Stimulated activated CD4-positive, alpha-beta T cell treated with anti-CD3 and anti-CD28 coated beads, Interleukin-2, amount 100 ng/mL, for 4 hours (primary cell): ENCODE measurements at places on chromosomes 5 and 9.

GRCh38 chr9:107228496-107229039 lies 54.5 kb upstream of the RAD23B start:
- DNase-seq: no peak

- DNase-seq: no peak
These were observed 62.9 kb downstream of the SMIM23 start for GRCh38 chr5:171848486-171848885.

GRCh38 chr9:134076644-134077043 lies 8.8 kb upstream of the BRD3 start:
- no peak for DNase-seq

DNA sequence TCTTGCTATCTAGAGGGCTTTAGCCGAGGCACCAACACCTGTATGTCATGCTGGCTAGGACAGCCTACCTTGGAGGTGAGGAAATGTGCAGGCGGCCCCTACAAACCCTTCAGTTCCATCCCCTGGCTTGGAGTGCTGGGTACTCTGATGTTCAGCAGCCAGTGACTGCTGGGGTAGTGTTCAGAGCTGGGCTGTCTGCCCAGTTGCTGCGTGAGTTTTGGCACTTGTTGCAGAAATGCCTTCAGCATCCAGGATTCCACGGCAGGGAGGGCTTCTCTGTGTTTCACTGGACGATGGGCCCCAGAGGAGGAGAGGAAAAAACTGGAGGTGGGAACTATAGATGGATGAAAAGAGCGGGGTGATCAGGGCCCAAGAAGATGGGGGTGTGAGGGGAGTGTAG lies 10.4 kb downstream of the SWI5 start:
- no peak for DNase-seq

DNA sequence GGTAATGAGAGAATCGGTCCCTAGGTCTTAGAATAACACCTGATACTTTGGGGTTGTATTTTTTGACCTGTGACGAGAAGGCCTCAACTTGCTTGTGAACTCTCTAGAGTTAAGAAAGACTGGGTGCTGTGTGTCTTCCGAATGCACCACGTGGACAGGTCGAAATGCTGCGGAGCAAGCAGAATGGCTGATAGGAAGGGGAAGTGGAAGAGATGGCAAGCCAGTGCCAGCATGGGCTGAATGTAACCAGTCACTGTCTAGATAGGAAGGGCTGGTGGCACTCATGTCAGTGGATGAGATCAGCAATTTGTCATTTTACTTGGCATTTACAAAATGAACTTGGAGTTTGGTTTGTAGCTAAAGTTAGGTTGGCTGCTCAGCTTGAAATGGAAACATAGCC lies 5.6 kb downstream of the OTULINL start:
- no peak for DNase-seq

DNA sequence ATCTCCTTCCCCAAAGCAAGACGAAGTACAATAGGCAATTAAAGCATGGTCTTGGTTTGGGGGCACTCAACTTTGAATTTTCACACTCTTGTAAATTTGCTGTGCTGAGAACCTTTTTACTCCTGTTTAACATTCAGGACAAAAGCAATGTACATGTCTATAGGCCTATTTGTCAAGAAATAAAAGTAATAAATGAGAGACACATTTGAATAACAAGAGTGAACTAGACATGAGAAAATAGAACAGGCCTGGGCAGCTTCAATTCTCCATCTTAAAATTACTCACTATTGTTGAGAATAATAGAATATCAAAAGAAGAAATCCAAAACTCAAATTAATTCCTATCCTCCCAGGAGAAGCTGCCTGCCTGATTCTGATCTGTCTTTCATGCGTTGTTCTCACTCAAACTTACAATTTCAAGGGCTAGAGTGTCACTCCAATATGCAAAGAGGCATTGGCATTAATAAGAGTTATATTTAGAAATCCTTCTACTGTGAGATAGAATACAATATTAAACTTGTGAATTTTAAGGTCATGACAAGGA lies 192.9 kb upstream of the CCNG1 start:
- no peak for DNase-seq

DNA sequence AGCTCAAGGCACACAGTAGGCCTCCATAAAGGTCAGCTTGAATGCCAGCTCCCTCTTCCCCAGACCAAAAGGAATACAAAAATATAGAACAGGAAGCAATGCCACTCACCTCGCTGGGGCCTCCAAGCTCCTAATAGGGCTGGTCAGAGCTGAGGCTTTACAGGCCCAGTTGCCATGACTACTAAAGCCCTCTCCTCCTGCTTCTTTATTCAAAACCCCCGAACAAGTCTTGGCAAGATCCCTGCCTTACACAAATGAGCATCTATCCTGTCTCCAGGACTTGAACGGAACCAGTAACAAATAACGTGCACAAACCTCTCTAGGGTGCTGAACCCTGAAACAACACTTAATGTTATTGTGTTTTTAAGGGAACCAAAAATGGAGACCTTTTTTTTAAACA lies 136.3 kb downstream of the SIL1 start:
- DNase-seq: no peak

GRCh38 chr5:106397700-106398099 lies 1273.0 kb downstream of the EFNA5 start:
- no peak for DNase-seq

DNA sequence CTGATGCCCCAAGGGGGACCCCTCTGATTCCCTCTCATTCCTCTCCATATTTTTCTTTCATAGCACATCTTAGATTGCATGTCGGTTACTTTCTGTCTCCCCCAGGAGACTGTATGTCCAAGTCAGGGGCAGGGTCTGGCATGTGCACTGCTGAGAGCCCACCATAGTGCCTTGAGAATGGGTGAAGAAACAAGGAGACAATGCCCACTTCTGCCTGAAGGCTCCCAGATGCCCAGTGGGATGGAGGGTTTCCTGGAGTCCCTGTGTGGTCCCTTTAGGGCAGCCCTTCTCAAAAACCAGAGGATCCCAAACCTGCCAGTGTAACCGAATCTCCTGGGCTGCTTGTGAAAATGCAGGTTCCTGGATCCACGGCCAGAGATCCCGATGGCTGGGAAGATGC lies 126.5 kb upstream of the LARP1 start:
- DNase-seq: no peak

DNA sequence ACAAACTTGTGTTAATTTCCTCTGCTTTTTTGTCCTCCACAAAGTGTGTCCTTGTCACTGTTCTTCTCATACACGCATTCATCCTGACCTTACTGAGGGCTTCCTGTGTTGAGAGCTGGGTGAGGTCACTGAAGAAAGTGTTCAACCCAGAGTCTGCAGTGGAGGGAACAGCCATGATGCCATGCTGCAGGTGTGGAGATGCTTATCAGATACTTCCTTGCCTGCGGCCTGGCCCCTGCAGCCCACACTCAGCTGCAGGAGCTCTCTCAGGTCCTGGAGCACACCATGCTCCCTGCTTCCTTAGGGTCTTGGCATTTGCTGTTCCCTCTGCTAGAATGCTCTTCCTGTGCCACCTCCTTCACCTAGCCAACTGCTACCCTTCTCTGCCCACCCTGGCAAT lies 108.1 kb upstream of the SPRY4 start:
- DNase-seq: no peak

GRCh38 chr9:137873408-137873807 lies 4.2 kb upstream of the CACNA1B start:
- DNase-seq: no peak

DNA sequence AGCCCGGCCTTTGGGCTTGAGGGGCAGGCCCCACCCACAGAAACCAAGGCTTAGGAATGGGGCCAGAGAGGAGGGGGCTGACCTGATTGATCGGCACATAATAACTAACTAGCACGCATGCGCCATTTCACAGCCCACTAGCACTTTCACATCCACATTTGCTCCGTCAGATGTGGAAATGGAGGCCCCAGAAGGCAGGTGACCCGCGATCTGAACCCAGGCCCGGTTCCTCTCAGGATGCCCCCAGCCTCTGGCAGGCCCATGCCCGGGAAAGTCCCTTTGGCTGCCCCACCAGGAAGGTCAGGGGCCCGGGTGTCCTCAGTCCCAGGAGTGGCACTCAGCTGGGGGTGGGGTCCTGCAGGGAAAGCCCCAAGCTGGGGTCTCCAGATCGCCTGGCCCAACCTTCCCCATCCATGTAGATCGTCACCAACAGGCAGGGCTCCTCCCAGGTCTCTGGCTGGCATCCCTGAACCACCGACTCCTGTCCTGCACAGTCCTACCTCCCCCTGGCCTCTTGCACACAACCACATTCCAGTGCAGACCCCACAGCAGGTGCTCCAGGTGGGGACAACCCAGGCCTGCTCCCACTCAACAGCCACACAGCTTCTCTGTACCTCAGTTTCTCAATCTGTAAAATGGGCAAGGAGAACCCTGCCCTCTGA lies 46.7 kb downstream of the VAV2 start:
- no peak for DNase-seq

DNA sequence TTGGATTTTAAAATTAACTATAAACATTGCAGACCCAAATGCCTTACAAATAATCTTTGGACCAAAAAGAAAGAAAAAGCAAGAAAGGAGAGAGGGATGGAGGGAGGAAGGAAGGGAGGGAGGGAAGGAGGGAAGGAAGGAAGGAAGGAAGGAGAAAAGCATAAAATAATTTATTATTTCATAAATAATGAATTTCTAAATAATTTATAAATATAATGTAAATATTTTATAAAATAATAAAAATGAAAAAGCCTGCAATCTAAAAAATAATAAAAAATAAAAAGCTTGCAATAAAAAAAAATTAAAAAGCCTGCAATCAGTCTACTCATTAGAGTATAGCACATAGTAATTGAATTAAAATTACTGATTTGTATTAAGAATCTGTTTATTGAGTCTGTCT lies 614.3 kb downstream of the ISL1 start:
- DNase-seq: no peak

GRCh38 chr5:14173377-14174229 lies 30.5 kb downstream of the TRIO start:
- DNase-seq: no peak
